ENCODE measurements at places on chromosomes 3 and 15.

- DNase-seq, result no peak
Observed at GRCh38 chr3:147008886-147009285, 397.5 kb downstream of the ZIC4 start.

DNA sequence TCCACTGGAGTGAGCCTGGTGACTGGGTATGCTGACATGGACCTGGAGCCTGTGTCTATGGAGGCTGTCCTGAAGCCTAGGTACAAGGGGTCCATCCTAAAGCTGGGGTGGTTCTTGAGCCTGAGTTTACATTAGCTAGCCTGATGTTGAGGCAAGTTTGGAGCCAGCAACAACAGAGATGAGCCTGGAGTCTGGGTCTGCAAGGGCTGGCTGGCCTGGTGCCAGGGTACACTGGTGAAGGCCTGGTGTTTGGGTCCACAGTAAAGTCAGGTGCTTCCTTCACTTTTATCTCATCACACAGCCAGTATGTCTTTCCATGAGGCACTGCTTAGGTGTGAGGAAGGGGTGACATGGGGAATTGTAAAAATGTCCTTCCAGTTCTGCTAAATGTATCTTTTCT lies 49.5 kb downstream of the TP63 start:
- DNase-seq, result no peak

DNA sequence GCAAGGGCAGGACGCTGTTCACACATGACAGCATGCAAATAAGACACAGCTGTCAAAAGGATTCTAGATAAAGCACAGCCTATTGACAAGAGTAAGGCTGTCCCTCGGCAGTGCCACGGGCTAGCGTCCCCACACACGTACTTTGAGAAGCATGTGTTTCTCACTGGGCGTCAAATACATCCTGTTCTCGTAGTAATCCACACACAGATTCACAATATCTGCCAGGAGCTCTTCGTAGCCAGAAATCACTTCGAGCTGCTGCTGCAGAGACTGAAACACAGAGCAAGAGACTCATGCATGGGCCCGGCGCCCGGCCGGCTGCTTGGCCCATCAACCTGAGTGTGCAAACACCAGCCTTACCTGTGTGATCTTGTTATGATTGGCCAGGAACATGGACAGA lies 41.1 kb downstream of the CYFIP1 start:
- DNase-seq, result no peak

GRCh38 chr3:138724443-138724842 lies 110.3 kb downstream of the PIK3CB start:
- DNase-seq, result no peak

DNA sequence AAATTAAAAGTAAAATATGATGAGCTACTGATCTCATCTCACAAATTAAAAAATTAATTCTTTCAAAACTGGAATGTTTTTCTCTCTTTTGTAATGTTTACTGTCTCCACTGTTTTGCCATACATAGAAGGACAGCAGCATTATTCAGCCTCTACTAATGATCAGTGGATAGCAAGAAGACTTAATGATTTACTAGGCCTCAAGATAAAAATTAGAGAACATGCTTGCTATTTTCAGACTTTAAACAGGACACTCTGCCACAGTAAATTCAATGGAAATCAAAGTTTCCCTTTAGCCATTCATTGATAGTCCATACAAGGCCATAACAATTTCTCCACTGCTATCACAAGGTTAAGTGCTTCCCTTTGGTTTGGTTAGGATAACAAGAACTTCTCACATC lies 129.4 kb downstream of the TMCC1 start:
- DNase-seq, result no peak

Data from progenitor cell of endocrine pancreas (in vitro differentiated cells).